Fibroblast of skin of right quadriceps (primary cell): ENCODE measurements at places on chromosomes 1 and 21.

DNA sequence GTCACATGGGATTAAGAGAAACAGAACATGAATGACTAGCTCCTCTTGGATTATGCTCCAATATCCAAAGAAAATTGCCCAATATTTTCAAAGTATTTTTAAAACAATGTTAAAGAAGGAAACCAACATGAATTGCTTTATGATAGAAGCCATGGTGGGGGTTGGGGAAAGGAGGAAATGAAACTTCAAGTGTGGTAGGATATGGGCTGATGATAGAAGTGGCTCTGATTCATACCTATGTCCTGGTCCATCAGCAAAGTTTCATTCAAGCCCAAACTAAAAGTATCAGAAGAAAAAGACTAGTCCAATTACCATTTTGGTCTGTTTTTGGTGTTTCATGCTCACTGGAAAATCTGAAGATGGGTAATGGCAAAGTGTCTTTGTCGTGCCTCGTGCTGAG lies 104.2 kb upstream of the PROX1 start:
- no peak for DNase-seq

DNA sequence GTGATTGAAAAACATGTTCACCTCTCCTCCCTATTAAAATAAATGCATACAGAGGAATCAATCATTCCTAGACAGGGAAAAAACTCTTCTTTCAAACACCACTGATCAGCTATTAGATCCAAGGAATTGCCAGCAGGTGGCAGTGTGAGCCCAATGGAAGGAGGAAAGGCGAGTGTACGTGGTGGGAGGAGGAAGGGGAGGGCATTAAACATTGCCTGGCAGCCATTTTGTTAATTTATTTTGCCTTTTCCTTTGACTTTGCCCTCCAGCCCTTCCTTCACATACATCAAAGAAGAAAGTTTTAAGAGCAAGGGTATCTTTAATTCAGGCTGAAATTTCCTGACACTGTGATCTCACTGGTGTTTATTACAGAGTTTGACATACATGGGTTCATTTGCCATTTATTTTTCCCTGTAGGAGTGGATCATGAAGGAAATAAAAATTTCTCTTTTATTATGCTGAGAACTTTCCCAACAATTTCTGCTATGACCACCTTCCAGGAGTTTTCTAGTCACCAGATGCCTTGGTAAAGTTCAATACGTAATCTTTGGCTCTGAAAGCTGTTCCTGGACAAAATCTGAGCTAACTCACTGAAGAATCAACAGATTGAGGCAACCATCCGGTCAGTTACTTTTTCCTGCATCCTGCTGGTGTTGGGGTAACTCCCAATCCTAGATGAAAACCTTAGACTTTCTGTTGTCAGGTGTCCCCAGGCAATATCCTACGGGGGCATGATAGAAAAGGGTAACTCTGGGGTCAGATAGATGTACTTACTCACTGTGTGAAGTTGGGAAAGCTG lies 1.9 kb upstream of the GNAI3 start:
- peak; percentile 86 for DNase-seq

GRCh38 chr21:26085882-26086281 lies 84.7 kb downstream of the APP start:
- no peak for DNase-seq

- DNase-seq, result no peak
Measured at GRCh38 chr21:42855171-42855936, 24.0 kb downstream of the WDR4 start.

GRCh38 chr21:27365394-27365793 lies 398.5 kb upstream of the ADAMTS5 start:
- DNase-seq, result peak; percentile 35

DNA sequence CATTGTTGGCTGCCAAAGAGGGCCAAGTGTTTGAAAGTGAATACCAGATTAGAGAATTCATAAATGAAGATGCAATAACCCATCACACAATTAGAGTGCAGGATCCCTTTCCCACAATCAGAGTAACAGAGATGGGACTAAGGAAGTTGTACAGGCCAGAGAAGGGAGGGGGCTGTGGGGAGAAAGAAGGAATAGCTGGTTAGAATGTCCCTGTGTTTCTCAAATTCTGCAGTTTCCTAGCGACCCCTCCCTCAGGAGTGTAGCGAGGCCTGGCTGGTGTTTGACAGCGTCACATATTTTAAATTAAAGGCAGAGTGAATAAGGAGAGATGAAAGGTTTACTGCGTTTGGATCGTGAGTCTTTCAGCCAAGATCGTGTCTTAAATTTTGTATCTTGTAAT lies 58.1 kb downstream of the GALNT2 start:
- no peak for DNase-seq

GRCh38 chr1:244654108-244655038 lies 1.4 kb downstream of the DESI2 start:
- no peak for DNase-seq
